Sciatic nerve (tissue), 2 donors: ENCODE measurements at places on chromosomes 7 and 10. TPM values are rescaled to one million over a fixed set of nuclear protein-coding genes. Genes with fewer than 3 reads are reported as not detected.

Gene NUTM2D
- 4.9 TPM for total RNA-seq

DNA sequence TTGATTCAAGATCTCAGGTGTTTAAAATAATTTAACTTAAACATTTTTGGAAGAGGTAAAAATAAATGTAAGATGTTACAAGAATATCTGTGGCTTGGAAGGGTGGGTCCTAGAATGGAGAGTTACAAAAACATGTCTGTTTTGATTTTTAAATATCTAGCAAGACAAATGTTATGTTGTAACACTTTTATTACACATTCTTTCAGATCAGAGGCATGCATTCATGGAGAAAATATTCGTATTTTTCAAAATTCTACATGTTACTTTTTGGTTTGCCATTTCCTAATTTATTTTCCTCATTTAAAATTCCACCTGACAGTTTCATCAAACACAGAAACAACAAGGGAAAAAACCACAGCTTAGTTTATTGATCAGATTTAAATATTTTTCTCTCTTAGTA lies 10.0 kb downstream of the WBP1L start:
- no peak for DNase-seq

Gene CXCL12
- total RNA-seq: 394 TPM

Gene PRRT4
- total RNA-seq: 4.0 TPM

DNA sequence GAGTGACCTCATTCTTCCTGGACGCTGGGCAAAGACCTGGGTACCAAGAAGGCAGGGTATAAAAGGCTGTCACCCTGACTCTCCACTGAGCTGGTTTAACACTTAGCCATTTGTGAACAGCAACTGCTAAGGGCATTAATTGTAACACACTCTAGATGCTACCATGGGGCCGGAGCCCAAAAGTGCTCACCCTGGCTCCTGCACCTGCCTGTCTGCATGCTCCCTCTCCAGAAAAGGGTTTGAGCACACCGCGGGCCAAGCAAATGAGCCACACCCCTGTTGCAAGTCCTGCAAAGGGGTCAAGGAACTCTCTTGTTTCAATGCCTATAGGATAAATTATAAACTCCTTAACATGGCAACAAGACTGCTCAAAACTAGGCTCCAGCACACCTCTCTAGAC lies 114.8 kb downstream of the TEX36 start:
- no peak for DNase-seq

GRCh38 chr7:83588602-83589240 lies 60.2 kb downstream of the SEMA3E start:
- no peak for DNase-seq

DNA sequence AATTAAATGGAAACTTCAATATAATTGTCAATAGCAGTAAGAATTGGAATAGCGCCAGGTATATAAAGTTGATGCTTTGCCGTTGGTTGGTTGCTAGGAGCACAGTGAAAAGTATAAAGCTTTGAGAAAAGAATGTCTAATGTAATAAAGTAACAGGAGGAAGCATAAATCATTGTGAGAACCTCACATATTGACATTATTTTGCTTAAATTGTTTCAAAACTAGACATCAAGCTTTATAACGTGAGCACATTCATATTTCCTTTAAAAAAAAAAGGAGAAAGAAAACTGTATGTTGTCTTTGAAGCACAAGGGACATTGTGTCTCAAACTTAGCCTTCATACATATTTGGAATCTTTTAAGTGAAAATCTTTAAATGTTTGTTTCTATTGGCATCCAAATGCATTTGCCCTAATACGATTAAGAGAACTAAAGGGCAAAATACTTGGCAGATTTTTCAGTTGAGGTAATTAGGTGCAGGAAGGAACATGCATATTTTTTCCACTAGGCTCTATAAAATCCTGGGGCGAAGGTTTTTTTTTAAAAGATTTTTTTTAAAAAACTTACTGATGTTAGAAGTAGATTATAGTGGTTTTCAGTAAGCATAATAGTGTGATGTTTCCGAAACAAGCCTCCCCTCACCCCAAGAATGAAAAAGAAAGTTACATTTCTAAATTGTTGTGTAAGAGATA lies 92.4 kb downstream of the ARID5B start:
- no peak for DNase-seq

Gene CCDC146
- 26.4 TPM for total RNA-seq

GRCh38 chr10:72109636-72110157 lies 21.3 kb upstream of the SPOCK2 start:
- no peak for DNase-seq

- no peak for DNase-seq
These were observed 124.3 kb downstream of the NRCAM start for GRCh38 chr7:108331971-108332370.

GRCh38 chr7:16826060-16826459 lies 21.3 kb upstream of the AGR2 start:
- DNase-seq: no peak

Gene PTPRZ1
- total RNA-seq: 8.8 TPM

GRCh38 chr10:126770809-126771208 lies 100.3 kb upstream of the C10orf90 start:
- DNase-seq: no peak

Gene BHLHA15
- not detected for total RNA-seq

DNA sequence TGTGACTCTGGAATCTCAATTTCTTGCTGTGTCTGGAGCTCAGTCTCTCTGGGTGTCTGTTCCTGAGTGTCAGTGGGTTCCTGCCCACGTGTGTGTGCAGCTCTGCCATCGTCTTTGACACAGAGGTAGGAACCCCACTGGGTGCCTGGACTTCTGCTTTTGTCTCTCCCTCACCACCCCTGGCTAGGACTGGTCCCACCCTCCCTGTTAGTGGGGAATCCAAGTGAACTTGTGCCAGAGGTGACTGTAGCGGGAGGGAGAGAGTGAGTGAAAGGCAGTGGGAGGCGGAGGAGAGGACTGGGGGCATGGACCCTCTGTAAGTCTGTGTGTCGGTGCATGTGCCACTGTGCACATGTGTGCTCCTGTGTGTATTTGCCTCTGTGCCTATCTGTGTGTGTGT lies 299.9 kb upstream of the ZMIZ1 start:
- no peak for DNase-seq

Gene POLR1F
- total RNA-seq: 11.7 TPM

DNA sequence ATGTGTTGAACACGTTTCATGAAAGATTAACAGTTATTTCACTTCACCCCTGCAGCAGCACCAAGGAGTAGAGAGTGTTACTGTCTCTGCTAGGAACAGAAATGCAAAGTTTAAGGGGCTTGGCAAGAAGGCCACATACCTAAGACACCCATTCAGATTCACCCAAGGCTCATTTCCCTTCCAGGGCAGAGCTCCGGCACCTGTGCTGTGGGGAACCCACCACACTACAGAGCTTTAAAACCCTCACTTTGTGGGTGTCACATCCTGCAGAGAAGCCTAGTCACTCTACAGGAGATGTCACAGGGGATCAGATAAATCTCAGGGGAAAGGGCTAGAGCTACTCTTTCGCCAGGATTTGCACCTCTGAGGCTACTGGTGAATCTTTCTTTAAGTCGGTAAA lies 176.1 kb upstream of the KLF6 start:
- no peak for DNase-seq

GRCh38 chr10:71766717-71767419 lies 6.5 kb downstream of the VSIR start:
- peak; percentile 83 for DNase-seq

GRCh38 chr10:63692220-63692896 lies 171.2 kb downstream of the REEP3 start:
- DNase-seq: no peak

Gene OPN1SW
- total RNA-seq: not detected

GRCh38 chr10:110872145-110872983 lies 636 bp downstream of the PDCD4 start:
- peak; percentile 86 for DNase-seq

GRCh38 chr10:88553116-88553752 lies 29.9 kb downstream of the RNLS start:
- DNase-seq: no peak

DNA sequence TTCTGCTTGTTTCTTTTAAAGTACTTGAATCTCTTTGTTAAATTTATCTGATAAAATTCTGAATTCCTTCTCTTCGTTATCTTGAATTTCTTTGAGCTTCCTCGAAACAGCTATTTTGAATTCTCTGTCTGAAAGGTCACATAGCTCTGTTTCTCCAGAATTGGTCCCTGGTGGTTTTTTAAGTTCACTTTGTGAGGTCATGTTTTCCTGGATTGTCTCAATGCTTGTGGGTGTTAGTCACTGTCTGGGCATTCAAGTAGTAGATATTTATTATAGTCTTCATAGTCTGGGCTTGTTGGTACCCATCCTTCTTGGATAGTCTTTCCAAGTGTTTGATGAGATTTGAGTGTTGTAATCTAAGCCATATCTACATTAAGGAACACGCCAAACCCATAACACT lies 1060.6 kb downstream of the LRMDA start:
- no peak for DNase-seq

Gene GOLGA7B
- total RNA-seq: 4.6 TPM

Gene GRM3
- not detected for total RNA-seq

- DNase-seq: no peak
These were observed 97.0 kb upstream of the PDE1C start for GRCh38 chr7:32167256-32167655.

DNA sequence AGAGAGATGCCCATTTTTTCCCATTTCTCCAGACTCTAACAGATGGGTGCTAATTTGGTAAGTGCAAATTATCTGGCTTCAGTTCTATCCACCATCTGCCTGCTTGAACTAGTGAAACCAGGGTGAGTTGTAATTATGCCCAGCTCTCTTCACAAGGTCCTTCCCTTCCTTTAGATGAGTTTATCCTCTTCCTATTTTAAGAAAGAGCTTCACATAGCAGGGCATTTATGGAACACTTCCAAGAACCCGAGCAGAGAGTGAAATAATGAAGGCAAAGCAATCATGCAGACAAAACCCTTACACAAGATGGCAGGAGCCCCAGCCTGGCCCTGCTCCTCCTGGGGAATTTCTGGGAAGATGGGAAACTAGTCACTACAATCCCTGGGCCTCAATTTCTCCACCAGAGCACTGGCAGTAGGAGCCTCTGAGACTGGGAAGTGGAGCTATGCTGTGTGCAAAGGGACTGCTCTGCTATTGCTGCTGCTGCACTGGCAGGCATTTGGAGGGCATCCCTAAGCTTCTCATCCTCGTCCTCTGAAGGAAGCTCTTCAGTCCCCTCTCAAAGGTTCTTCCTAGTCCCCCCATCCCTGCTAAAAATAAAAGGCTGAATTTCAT lies 33.7 kb upstream of the PLXNA4 start:
- DNase-seq: no peak

Gene VPS26A
- total RNA-seq: 53.6 TPM

- no peak for DNase-seq
These were observed 111.6 kb downstream of the RAMP3 start for GRCh38 chr7:45269192-45269591.

- no peak for DNase-seq
These were observed 271.8 kb upstream of the CACNA2D1 start for GRCh38 chr7:82715344-82715743.

DNA sequence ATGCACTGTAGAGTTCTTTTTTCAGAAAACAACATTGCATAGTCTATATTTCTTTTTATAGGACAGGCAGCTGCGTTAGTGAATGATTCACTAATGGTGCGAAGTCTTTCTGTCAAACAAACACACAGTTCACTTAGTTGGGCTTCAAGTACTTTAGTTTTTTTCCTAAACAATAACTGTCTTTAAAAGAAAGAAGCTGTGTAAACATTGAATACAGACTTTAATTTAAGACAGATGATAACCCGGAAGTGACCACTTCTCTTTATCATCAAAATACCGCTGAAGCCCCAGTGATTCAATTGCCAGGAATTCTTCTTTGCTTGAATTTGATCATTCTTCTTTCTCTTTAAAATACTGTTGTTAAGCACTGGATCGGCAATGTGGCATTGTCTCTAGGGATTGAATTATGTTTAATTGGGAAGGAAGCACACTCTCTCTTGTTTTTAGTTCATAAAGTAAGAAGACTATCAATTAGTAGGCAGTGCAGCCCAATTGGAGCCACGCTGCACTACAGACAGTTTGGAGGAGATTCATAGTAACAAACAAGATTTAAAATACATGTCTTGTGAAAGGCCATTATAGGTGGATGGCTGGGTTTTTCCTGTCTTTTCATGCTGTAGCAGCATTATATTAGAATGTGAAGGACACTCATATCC lies 30.4 kb downstream of the CNTNAP2 start:
- no peak for DNase-seq

DNA sequence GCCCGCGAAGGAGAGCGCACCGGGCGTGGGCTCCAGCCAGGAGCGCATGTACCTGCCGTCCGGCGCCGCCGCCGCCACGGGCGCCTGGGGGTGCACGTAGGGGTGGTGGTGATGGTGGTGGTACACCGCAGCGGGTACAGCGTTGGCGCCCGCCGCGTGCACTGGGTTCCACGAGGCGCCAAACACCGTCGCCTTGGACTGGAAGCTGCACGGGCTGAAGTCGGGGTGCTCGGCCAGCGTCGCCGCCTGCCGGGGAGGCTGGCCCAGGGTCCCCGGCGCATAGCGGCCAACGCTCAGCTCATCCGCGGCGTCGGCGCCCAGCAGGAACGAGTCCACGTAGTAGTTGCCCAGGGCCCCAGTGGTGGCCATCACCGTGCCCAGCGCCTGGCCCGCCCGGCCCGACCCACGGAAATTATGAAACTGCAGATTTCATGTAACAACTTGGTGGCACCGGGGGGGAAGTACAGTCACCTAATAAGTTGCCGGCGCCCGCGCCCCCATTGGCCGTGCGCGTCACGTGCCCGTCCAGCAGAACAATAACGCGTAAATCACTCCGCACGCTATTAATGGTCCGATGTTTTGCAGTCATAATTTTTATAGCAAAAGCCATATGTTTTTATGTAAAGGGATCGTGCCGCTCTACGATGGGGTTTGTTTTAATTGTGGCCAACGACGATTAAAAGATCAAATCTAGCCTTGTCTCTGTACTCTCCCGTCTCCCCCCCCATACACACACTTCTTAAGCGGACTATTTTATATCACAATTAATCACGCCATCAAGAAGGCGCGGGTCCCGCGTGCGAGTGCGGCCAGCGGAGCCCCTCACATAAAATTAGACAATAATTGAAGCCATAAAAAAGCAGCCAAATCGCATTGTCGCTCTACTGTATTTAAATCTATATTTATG lies at the start of gene HOXA9:
Gene HOXA9, minus strand, starts transcription at position 449 of the 907 bp plus-strand sequence. Its CDS starts 80 bp downstream, at position 369.
- DNase-seq: peak; percentile 89

Gene PHF14
- total RNA-seq: 50.3 TPM

GRCh38 chr10:23522345-23522744 lies 83.5 kb downstream of the OTUD1 start:
- DNase-seq: no peak

Gene HYAL4
- not detected for total RNA-seq

Gene AKR1B15
- 1.3 TPM for total RNA-seq

Gene PPP1R17
- total RNA-seq: not detected

Gene IL15RA
- 9.6 TPM for total RNA-seq

- DNase-seq: no peak
These were observed 12.7 kb upstream of the AKR1B10 start for GRCh38 chr7:134514663-134515062.

- no peak for DNase-seq
These were observed 22.0 kb upstream of the ICA1 start for GRCh38 chr7:8283968-8284367.

Gene CFAP70
- 6.6 TPM for total RNA-seq

Gene TRPV6
- total RNA-seq: 0.40 TPM

GRCh38 chr10:58322072-58322834 lies 12.6 kb upstream of the UBE2D1 start:
- no peak for DNase-seq

GRCh38 chr7:150595361-150595760 lies 28.2 kb downstream of the GIMAP4 start:
- no peak for DNase-seq
